Stimulated activated CD4-positive, alpha-beta T cell treated with anti-CD3 and anti-CD28 coated beads, Interleukin-15, amount 100 ng/mL, for 48 hours (primary cell): ENCODE measurements at places on chromosomes 6 and 20.

DNA sequence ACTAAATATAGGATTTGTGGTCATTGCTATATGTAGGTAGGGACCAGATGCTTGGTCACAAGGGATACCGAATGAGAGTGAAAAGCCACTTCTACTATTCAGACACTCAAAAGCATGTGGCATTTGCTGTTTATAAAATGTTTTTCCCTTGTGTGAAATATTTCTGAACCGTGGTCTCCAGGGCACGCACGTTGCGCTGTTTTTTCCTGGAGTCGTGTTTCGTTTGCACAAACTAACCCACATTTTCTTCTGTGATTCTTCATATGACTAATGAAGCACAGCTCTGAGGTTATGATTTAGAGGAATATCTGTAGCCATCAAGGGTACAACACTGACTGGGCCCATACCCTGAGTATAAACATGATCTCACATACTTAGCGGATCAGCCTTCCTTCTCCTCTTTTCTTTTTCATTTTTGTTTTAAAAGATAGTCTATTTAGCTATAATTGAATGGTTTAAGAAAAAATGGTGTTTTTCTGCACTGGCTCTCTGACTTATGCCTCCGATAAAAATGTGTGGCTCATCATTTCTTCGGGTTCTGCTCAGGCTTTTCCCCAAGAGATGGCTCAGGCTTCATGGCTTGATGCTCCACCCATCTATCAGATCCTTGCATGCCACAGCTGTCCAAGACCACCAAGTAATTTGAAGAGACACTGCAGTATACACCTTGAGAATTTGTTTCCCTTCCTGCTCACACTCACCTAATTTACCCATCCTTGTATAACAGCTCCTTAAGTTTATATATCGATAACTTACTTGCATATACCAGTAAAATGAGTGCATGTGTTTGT, 59.9 kb upstream of the HBS1L start:
- peak; percentile 57 for DNase-seq

DNA sequence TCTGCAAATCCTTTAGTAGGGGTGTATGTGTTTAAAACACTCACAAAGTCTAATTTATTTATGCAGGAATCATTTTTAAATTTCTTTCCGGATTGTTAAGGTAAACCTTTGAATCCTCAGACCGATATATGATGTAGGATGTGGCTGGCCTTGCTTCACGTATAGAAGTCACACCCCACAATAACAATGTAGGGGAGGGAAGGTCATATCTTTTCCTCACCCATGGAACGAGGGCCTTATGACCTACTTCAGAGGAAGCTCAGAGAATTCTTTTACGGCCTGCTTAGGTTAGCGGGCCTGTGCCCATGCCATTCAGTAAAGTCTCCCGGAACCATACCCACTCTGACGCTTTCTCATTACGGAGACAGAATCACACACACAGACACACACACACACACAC, 102.9 kb downstream of the MAP3K7 start:
- no peak for DNase-seq

DNA sequence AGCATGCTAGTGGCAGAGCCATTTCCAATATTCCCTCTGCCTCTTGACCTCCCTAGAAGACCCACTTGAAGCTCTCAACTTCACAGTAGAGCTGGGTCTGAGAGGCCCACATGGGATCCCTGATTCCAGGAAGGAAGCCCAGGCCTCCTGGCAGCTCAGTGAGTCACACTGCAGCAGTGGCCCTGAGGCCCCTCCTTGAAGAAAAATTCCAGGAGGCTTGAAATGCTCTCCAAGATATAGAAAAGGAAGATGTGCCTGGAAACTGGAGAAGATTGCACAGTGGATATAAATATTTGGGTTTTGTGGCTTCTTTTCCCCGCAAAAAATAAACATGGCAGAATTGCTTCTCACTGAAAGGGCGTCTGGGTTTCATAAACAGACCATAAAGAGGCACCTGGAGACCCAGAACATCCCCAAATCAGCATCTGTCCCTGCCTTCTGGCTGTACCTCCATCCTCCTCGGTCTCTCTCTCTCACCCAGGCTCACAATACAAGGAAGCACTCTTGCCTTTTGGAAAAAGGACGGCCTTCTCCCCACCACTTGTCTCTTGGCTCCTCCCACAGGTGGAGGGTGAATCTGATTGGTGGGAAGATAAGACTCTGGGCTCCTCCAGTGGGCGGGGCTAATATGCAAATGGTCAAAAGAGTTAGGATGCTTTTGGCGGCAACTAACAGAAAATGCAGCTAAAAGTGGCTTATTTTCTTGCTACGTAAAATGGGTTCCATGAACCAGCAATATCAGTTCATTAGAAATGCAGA, 200.0 kb upstream of the SULF2 start:
- DNase-seq, result no peak

DNA sequence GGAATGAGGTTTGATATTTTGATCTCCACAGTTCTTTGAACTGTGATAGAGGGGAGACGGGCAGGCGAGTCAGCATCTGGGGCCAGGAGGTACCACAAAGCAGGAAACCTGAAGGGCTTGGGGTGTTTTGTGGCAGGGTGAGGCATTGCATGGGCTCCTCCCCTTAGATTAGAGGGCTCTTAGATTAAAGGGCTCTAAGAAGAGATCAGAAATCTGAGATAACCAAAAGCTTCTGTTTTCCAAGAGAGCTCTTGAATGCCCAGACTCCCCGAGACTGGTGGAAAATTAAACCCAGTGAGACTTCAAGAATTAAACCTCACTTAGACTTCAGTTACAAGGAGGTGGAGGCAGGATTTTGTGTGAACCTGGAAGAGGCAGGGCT, 2.4 kb upstream of the GPX5 start:
- peak; percentile 13 for DNase-seq

- DNase-seq, result no peak
These were observed 72.1 kb downstream of the RSPO3 start for GRCh38 chr6:127190552-127190951.

GRCh38 chr6:20427856-20428255, 26.2 kb downstream of the E2F3 start:
- no peak for DNase-seq
